ENCODE measurements at places on chromosomes 11 and 22. TPM values are rescaled to one million over a fixed set of nuclear protein-coding genes. Genes with fewer than 3 reads are reported as not detected.

DNA sequence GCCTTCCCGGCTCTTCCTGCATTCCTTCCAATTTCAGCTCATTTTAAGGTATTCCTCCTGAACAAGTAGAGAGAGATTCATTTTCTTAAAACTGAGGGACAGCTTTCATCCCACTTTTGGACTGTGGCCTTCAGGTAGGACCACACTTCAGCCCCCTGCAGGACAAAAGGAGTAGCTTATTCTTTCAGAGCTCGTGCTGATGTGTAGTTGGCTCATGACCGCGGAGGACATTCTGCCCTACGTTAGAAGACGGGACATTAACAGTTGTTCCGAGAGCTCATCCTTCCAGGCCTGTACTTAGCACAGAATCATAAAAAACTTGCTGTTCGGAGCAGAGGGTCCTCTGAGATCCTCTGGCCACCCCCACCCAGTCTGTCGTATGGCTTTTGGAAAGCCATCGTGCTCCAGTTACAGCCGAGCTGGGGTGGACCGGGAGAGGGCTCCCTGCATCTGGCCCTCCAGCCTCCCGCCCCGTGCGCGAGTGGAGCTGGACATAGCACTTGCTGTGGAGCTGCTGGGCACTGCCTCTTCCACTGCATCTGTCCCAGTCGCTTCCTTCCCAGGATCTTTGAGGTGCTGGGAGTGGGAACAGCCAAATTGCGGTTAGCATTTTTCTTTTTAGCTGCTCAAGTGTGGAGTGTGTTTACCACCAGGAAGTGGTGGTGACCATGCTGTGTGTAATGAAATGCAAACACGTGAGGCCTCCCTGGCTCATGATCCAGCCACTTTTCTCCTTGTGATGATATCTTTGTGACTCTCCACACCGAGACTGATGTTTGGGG lies 250.3 kb downstream of the TBC1D22A start:
- no peak for DNase-seq

Gene CD3D
- 250 TPM for total RNA-seq

Gene TMPRSS4
- not detected for total RNA-seq

Gene PDE2A
- 1.7 TPM for total RNA-seq

Gene H19
- total RNA-seq, result not detected

GRCh38 chr11:83502041-83502440 lies 215.9 kb upstream of the CCDC90B start:
- no peak for DNase-seq

- DNase-seq, result no peak
These were observed 3.7 kb upstream of the MIEF1 start for GRCh38 chr22:39498368-39498767.

Gene LRRN4CL
- 0.12 TPM for total RNA-seq

DNA sequence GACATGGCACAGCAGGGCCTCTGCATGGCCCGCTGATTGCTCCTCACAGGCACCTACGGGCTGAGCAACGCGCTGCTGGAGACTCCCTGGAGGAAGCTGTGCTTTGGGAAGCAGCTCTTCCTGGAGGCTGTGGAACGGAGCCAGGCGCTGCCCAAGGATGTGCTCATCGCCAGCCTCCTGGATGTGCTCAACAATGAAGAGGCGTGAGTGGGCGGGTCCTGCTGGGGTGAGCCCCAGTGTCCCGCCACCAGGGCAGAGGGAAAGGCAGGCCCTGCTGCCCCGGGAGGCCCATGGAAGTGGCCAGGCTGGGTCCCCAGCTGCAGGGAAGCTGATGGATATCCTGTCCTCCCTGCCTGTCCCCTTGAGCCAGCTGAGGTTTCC lies 18.6 kb upstream of the DGCR8 start:
- no peak for DNase-seq

Data from activated T-cell treated with anti-CD3 and anti-CD28 coated beads, Interleukin-2, amount 50 U/mL, for 72 hours (primary cell).